Fibroblast of skin of abdomen (primary cell): ENCODE measurements at places on chromosomes 1 and 21.

DNA sequence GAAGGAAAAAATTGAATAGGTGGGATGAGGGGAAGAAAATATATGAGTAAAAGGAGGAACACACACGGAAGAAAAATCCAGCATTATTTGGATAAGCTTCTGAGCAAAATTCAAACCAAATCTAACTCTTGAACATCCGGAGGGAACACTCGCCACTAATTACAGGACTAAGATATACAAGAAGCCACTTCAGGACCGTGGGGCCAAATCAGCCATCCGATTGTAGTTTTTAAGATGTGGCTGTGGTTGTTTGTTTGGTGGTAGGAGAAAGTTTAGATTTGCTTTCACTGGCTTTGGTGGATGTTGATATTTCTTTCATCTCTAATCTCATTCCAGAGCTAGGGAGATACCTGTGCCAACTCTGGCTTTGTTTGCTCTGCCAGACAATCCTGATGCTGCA is 43.7 kb upstream of the ADAMTS1 start:
- no peak for DNase-seq

DNA sequence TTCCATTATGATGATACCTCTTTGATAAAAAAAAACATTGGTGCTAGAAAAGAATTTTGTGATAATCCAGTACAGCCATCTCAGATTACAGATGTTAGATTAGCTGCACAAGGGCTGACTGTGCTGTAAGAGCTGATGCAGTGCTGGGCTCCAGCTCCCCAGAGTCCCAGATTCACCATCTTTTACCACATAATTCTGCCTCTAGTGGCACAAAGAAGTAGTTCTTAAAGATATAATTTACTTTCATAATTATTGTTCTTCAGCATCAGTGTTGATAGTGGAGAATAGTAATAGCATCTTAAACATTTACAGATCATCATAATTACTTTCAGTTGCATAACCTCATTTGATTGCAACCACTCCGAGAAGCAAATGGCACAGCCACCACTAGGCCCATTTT is 262.1 kb downstream of the BRINP2 start:
- no peak for DNase-seq

GRCh38 chr1:183632964-183633363 is 2.6 kb downstream of the ARPC5 start:
- DNase-seq, result peak; percentile 32

GRCh38 chr1:230152999-230153398 is 86.0 kb downstream of the GALNT2 start:
- no peak for DNase-seq
